Hematopoietic multipotent progenitor cell (in vitro differentiated cells): ENCODE measurements at places on chromosomes 6 and 20. TPM values are rescaled to one million over a fixed set of nuclear protein-coding genes. Genes with fewer than 3 reads are reported as not detected.

- no peak for DNase-seq
These were observed 3.2 kb downstream of the CDC40 start for GRCh38 chr6:110183292-110183885.

DNA sequence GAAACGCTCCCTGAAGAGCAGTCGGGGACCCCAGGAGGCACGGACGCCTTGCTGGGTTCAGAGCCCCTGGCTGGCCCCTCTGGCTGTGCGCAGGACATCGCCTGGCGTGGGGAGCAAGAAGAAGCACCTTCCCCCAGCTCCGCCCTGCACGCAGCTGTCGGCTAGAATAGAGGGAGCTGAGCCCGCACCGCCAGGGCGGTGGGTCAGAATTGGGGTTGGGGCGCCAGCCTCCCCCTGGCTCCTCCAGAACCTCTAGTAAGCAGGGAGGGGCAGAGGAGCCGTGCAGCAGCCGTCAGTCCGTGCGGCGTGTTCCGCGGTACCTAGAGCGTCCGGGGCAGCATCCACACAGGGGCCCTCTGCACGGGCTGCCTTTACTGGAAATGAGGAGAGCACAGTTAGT is 53.2 kb downstream of the KCNQ2 start:
- DNase-seq: no peak

GRCh38 chr6:42460883-42461282 is 9.2 kb upstream of the TRERF1 start:
- no peak for DNase-seq

GRCh38 chr20:38191654-38192053 is 26.6 kb upstream of the TGM2 start:
- no peak for DNase-seq

DNA sequence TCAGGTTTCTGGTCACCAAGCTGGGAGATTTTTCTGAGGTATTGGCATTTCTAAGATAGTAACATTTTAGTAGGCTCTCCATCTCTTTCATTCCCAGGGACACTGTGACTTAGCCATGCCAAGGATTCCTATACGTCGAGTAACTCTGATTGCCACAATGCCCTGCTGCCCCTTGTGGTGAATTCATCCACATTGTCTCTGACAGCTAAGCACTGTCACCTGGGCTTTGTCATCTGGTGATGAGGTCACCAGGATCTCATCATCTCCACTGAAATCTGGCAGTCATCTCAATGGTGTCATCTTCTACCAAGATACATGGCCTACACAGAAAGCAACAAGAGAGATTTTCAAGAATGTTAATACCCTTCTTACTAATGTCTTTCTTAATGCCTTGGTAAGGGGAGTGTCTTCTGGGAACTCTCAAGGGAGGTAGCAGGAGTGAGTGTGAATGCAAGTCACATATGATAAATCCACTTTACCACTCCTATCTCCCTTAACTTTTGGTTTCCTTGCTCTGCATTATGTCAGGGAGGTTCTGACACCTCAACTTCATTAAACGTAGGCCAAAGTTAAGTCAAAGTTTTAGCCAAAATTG is 246.7 kb downstream of the CD109 start:
- no peak for DNase-seq

DNA sequence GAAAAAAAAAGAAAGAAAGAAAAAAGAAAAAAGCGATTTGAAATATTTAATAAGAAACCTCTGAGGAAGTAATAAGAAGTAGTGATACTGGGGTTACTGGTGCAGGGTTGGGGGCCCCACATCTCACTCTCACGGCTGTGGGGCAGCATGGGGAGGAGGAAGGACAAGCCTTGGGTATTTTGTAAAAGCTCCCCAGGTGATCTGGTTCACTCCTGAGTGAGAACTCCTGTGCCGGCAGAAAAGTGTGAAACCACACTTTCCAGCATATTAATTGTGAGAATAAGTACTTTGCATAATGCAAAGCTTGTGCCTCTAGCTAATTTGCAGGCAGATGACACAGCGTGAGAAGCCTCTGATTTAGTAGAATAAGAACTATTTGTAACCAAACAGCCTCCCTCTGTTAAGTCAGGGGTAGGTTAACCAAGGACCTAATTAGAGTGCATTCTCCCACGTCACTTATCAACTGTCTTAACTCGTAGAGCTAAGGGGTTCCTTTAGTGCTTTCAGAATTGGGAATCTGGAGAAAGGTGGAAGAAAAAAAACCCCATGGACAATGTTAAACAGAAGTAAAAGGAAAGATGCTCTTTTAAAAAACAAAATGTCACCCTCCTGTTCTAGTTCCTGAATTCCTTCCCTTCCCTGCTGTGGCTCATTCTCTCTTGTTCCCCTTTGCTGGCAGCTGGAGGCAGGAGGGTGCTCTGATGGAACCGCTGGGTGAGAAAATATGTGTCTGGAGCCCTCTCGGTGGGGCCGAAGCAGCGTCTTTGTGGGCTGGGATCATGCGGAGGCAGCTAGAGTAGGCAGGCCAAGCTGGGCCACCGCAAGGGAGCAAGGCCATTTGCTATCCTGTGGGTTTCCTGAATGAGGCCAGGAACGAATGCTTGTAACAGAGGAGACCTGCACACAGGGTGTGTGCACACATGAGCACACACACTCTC is 108.7 kb downstream of the FYN start:
- no peak for DNase-seq

- DNase-seq: no peak
These were observed 6.2 kb downstream of the LMBRD1 start for GRCh38 chr6:69790629-69791028.

DNA sequence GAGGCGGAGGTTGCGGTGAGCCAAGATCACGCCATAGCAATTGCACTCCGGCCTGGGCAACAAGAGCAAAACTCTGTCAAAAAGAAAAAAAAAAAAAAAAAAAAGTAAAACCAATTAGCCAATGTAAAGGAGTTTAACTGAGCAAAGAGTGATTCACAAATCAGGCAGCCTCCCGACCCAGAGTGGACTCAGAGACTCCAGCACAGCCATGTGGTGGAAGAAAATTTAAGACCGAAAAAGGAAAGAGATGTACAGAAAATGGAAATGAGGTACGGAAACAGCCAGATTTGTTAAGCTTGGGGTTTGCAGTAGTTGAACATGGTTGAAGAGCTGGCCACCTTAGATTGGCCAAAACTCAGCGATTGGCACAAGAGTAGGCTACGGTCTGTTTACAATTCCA is 51.4 kb downstream of the ERMARD start:
- DNase-seq: no peak

DNA sequence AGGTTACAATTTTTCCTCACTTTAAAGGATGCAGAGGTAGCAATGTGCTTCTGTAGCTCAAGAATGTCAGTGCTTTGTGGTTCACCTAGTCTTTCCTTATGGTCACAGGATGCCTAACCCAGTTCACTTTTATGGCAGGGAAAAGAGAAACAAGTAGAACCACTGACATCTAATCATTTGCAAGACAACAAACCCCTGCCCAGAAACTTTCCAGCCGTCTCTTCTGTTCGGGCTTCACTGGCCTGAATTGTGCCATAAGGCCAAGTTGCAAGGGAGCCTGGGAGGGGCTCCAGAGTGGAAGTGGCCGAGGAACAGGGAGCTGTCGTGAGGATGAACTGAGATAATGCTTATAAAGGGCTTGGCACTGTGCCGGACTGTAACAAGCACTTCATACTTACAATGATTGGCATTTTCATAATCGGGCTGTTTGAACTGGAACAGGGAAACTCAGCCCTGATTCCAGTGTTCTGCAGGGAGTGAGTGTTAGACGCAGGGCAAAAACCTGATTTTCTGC is 212.6 kb downstream of the BCAS1 start:
- no peak for DNase-seq

GRCh38 chr6:75800708-75801505 is 51.9 kb downstream of the MYO6 start:
- DNase-seq: no peak

Gene SLC17A1
- total RNA-seq: not detected

Gene SPATA2
- 6.2 TPM for total RNA-seq

Gene RAET1G
- not detected for total RNA-seq

GRCh38 chr20:16158090-16158975 is 414.9 kb downstream of the KIF16B start:
- DNase-seq: no peak

Gene DBNDD2
- 7.0 TPM for total RNA-seq

Gene MEI4
- 1.3 TPM for total RNA-seq
